ENCODE measurements at places on chromosomes 6 and 20.
A peak's percentile ranks its signal among the peaks of the same experiment; 100 is the strongest.

DNA sequence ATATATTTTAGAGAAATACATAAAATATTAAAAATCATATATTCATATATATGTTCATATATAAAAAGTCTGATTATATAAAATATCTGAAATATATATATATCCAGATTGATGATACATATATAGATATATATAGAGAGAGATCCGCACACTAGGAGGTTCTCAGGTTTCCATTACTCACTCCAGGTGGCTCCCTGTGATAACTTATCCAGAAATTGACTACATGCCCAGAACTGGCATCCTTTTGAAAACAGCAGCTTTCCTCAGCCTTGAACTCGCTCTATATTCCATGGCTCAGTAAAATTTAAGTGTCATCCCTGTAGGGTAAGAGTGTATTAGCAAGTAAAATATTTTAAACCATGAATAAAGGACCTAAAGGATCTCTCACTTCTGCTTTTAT, 206.8 kb downstream of the TINAG start:
- peak; percentile 63 for DNase-seq

GRCh38 chr20:14780508-14780907, 443.1 kb upstream of the FLRT3 start:
- no peak for DNase-seq

GRCh38 chr6:41424370-41425058, 89.1 kb downstream of the NCR2 start:
- DNase-seq: peak; percentile 50

- DNase-seq: no peak
These were observed 1.4 kb upstream of the HSP90AB1 start for GRCh38 chr6:44245391-44245911.

GRCh38 chr6:159092631-159093030, 47.8 kb upstream of the TAGAP start:
- no peak for DNase-seq

GRCh38 chr6:139847457-139847813, 473.0 kb upstream of the CITED2 start:
- no peak for DNase-seq

- no peak for DNase-seq
These were observed 60.5 kb downstream of the NRN1 start for GRCh38 chr6:5946181-5946580.

- no peak for DNase-seq
These were observed 110.7 kb upstream of the PHACTR1 start for GRCh38 chr6:12605888-12606345.

DNA sequence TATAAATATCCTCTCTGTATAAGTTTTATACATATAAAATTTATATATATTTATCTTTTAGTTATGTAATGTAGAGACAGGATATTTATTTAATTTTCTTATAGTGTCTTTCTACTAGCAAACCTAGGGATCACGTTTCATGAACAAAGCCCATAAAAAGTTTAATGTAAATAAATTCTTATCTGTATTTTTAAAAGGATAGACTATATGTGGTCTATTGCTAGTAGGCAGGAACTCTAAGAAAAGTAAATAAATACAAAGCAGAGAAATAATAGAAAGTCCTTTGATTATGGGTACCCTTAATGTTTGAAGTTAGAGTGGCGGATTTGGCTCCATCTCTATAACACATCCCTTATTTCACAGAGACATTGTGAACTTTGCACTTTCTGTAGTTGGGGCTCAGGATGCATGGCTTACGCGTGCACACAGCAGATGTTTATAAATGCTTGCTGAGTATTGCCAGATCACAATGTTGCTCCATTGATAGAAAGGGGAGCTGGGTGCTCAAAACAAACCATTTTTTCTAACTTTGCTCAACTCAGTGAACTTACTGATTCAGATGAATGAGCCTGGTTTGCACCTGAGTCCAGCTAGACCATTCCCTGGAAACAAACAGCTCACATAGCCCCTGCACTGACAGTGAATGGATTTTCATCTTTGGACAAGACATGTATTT, 179.1 kb downstream of the SYNE1 start:
- DNase-seq: no peak

GRCh38 chr20:50692552-50692933, 1.2 kb upstream of the RIPOR3 start:
- no peak for DNase-seq

DNA sequence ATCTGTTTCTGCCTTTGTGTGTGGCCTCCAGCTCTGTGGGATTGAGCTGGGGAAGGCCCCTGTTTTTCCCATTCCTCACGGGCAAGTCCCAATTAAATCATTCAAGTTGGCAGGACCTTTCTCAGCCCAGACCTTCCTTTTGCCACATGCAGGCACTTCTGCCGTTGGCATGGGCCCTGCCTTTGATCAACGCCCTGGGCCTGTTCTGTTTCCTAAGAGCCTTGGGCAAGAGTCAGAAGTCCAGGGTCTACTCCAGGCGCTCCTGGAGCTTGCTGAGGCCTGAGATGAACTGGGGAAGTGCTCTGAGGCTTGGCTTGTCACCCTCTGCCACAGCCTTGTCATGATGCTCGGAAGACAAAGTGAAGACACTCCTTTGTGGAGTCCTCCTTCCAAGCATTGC, 7.1 kb downstream of the IP6K3 start:
- DNase-seq: no peak

DNA sequence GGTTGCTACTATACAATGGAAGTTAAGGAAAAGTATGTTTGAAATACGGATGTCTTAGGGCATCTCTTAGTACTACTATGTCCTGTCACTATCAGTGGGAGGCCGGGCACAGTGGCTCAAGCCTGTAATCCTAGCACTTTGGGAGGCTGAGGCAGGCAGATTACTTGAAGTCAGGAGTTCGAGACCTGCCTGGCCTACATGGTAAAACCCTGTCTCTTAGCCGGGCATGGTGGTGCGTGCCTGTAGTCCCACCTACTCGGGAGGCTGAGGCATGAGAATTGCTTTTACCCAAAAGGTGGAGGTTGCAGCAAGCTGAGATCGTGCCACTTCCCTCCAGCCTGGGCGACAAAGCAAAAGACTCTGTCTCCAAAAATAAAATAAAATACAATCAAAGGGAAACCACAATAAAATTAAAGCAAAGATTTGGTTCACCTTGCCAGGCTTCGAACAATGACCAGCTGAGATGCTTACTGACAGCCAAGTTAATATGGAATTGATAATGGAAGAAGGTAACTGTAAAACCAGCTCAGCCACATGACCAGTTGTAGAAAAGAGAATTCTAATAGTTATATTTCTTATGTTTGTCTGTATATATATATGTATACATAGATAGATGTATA, 6.5 kb downstream of the CD24 start:
- DNase-seq: no peak

GRCh38 chr6:30685157-30686008, 1.1 kb downstream of the PPP1R18 start:
- no peak for DNase-seq

- DNase-seq: no peak
These were observed 25.1 kb upstream of the TRIM26 start for GRCh38 chr6:30238178-30238795.

DNA sequence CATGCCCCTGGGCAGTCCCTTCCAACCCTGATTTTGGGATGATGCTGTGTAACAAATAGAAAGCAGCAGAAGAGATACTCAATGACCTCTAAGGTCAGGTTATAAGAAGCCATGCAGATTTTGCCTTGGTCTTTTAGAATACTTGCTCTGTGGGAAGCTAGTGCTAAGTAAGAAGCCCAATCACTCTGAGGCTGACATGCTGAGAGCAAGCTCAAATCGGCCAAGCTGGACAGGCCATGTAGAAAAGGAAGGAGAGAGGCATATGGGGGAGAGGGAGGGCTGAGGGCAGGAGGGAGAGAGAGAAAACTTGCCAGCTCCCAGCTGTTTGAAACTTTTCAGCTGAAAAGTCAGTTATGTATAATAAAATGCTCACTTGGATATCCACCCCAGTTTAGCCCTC, 1021.6 kb upstream of the MAP3K7 start:
- DNase-seq: no peak

- DNase-seq: no peak
These were observed 164.3 kb upstream of the OGFRL1 start for GRCh38 chr6:71124340-71124739.

DNA sequence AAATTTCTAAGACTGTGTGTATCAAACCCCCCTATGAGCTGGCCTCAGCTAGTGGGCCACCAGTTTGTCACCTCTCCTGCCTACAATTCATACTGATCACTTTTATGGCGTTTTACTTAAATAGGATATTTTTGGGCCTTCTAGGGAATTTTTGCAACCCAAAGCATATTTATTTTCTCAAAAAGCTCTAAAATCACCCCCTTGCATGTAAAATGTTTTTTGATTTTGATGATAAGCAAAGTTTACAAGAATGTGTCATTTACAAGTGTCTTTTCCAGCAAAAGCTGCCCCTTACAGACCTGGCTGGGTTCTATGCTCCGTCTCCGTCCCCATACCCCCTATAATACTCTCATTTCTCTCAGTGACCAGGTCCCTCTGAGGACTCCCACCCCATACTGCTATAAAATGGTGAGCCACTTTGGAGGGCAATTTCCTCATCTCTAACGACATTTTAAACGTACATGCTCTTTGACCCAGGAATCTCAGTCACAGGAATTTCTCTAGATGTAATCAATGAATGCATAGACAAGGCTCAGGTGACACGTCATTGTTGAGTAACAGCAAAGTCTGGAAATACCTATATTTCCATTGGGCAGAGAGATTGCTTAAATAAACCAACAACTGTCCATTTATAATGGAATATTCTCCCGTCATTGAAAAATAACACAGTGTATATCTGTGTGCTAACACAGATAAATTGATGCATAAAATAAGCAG, 13.9 kb upstream of the OCSTAMP start:
- DNase-seq: no peak

Data from DMS79 (cell line).